Stomach (tissue), 19 donors: ENCODE measurements at places on chromosomes 12 and 14.

DNA sequence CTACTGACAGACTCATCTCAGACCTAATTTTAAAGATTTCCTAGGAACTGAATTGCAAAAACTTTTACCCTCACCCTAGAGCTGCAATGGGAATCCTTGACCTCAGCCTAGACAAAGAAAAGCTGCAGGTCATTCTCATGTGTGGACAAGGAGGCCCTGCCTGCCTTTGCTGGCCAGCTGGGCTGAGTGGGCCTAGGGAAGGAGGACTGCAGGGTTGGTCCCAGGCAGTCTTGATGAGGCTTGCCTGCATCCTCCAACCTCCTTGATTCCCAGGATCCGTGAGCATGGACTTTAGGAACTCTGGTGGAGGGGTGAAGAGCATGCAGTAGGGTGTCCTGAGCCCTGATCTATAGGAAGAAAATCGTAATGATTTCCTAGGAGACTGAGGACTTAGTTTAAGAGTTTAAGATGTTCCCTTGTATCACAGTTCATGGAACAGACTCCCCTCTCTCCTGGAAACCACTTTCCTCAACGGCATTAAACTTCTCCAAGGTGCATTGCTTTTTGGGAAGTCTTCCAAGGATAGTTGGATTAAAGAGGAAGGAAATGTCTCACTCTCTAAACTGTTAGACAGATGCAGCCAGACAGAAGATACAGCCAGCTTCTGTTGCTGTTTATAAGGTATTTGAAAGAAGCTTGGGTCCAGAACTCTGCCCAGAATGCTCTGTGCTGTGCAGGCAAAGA, 55.4 kb upstream of the DDX11 start:
- H3K4me1 ChIP-seq = no peaks in the 10 kb centered on the region
- H3K27me3 ChIP-seq = no peaks in the 10 kb centered on the region
- no peak overlapping the region for H3K27ac ChIP-seq
- no peaks in the 10 kb centered on the region for H3K36me3 ChIP-seq
- H3K4me3 ChIP-seq = no peak overlapping the region

- DNase-seq = no peak
- H3K36me3 ChIP-seq = no peaks in the 10 kb centered on the region
- no peaks in the 10 kb centered on the region for H3K4me1 ChIP-seq
- H3K27ac ChIP-seq = no peak overlapping the region
- H3K27me3 ChIP-seq = no peaks in the 10 kb centered on the region
Observed at GRCh38 chr12:58313091-58313855, 371.9 kb downstream of the ATP23 start.

DNA sequence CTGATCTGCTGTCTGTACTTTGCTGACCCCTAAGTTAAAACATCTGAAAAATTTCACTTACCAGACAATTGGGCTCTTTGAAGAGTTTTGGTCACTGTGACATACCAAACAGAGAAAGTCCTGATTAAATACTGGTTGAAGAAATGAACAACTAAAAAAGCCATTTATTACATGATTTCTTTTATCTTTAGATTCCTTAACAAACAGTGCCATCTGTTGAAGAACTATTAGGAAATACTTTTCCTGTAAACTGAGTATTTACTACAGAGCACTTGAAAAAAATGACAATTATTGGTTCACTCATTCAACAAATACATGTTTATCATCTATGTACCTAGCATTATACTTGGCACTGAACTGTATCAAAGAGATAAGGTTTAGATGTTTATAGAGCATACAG, 6.5 kb upstream of the WASHC4 start:
- no peak for DNase-seq
- H3K27me3 ChIP-seq = no peaks in the 10 kb centered on the region
- peaks cover 5% of the 10 kb centered on the region for H3K4me1 ChIP-seq
- no peaks in the 10 kb centered on the region for H3K36me3 ChIP-seq
- no peak overlapping the region for H3K4me3 ChIP-seq
- H3K27ac ChIP-seq = no peak overlapping the region

GRCh38 chr14:64349741-64350490, 38.2 kb upstream of the MTHFD1 start:
- no peaks in the 10 kb centered on the region for H3K27me3 ChIP-seq
- H3K4me3 ChIP-seq = no peak overlapping the region
- no peak overlapping the region for H3K27ac ChIP-seq
- H3K4me1 ChIP-seq = no peaks in the 10 kb centered on the region
- DNase-seq = no peak
- no peaks in the 10 kb centered on the region for H3K36me3 ChIP-seq

GRCh38 chr12:780750-781379, 28.5 kb downstream of the WNK1 start:
- DNase-seq = no peak
- H3K4me1 ChIP-seq = peaks cover 32% of the 10 kb centered on the region
- no peak overlapping the region for H3K27ac ChIP-seq
- H3K36me3 ChIP-seq = no peaks in the 10 kb centered on the region
- H3K4me3 ChIP-seq = no peak overlapping the region

DNA sequence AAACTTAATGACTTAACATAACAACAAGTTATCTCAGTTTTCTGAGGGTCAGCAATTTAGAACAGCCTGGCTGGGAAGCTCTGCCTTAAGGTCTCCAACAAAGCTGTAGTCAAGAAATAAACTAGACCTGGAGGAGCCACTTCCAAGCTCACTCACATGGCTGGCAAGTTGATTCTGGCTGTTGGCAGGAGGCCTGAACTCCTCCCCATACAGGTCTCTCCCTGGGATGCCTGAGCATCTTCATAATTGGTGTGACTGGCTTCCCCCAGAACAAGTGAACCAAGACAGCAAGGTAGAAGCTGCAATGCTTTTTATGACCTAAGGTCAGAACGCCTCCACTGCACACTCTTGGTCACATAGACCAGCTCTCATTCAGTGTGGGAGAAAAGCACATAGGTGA, 128.3 kb downstream of the SAMD4A start:
- no peaks in the 10 kb centered on the region for H3K27me3 ChIP-seq
- no peak overlapping the region for H3K27ac ChIP-seq
- no peaks in the 10 kb centered on the region for H3K36me3 ChIP-seq
- no peak overlapping the region for H3K4me3 ChIP-seq
- no peaks in the 10 kb centered on the region for H3K4me1 ChIP-seq

GRCh38 chr12:96980991-96981414, 73.9 kb downstream of the NEDD1 start:
- no peak overlapping the region for H3K4me3 ChIP-seq
- no peak overlapping the region for H3K27ac ChIP-seq
- H3K27me3 ChIP-seq = no peaks in the 10 kb centered on the region
- DNase-seq = peak; percentile 48
- H3K4me1 ChIP-seq = peaks cover 5% of the 10 kb centered on the region
- no peaks in the 10 kb centered on the region for H3K36me3 ChIP-seq

DNA sequence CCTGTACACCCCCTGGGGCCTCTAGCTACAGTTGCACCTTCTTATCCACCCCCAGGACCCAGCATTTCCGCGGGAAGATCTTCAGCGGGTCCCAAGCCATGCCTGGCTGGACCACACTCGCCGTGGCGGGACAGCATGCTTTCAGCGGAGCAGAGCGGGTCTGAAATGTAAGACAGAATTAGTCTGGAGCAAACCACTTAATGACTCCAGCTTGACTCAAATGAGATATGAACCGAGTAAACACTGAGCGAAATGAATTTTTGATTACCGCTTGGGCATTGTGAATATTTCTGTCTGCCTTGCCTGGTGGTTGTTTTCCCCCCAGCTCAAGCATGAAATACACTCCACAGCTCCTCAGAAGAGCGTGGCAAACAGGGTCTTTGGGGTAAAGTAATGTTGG, 60.8 kb downstream of the SLC24A4 start:
- no peak for DNase-seq
- no peaks in the 10 kb centered on the region for H3K36me3 ChIP-seq
- no peaks in the 10 kb centered on the region for H3K27me3 ChIP-seq
- H3K4me3 ChIP-seq = no peak overlapping the region
- H3K4me1 ChIP-seq = no peaks in the 10 kb centered on the region

DNA sequence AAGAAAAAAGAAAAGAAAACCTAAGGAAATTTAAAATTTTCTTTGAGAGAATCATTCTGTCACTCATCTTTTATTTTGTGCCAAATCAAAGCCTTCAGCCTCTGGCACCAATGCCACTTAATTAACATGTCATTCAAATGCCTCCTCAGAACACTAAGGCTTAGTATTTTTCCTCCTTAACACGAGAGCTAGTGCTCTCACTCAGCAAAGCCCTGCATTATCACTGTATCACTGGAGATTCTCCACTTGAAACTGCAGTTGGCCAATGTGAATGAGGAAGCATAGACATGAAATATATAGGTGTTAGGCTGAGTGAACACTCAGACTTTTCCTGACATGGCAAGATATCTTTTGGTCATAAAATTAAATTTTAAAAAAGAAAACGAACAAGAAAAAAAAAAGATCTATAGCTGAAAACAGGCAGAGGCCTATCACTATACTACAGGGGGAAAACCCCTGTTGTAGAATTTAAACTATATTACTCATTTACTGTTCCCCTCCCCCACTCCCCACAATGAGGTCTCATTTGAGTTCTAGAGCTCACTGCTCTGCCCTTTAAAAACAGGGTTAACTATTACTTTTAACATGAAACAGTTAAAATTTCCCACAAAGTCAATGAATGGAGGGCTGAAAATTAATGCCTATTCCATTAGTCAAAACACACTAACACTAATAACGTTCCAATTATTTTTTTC, 5.1 kb downstream of the MBIP start:
- DNase-seq = no peak
- H3K27me3 ChIP-seq = no peaks in the 10 kb centered on the region
- H3K4me3 ChIP-seq = no peak overlapping the region
- H3K27ac ChIP-seq = no peak overlapping the region
- H3K36me3 ChIP-seq = peaks cover 32% of the 10 kb centered on the region
